Omental fat pad (tissue), 4 donors: ENCODE measurements at places on chromosomes 7 and 10. TPM values are rescaled to one million over a fixed set of nuclear protein-coding genes. Genes with fewer than 3 reads are reported as not detected.
A peak's percentile ranks its signal among the peaks of the same experiment; 100 is the strongest.

The TMEM225B gene
- total RNA-seq, result 1.8 TPM

The FERD3L gene
- not detected for total RNA-seq

The BAIAP2L1 gene
- 2.5 TPM for total RNA-seq

The MORN4 gene
- 2.0 TPM for total RNA-seq

The AMPH gene
- 2.8 TPM for total RNA-seq

The SYT15B gene
- total RNA-seq, result 9.3 TPM

The SPDYE6 gene
- total RNA-seq, result not detected

The ZFYVE27 gene
- 27.1 TPM for total RNA-seq

The SDHAF3 gene
- 10.2 TPM for total RNA-seq

The TFEC gene
- total RNA-seq, result 13.4 TPM

The RASA4B gene
- 9.1 TPM for total RNA-seq

The ADO gene
- total RNA-seq, result 16.6 TPM

The PLXNA4 gene
- total RNA-seq, result 46.7 TPM

The TAS2R41 gene
- not detected for total RNA-seq

The ENTPD1 gene
- 20.5 TPM for total RNA-seq

The LAMB1 gene
- 406 TPM for total RNA-seq

The UCMA gene
- not detected for total RNA-seq

GRCh38 chr7:20326342-20326741 lies 4.4 kb upstream of the ITGB8 start:
- no peak for DNase-seq

DNA sequence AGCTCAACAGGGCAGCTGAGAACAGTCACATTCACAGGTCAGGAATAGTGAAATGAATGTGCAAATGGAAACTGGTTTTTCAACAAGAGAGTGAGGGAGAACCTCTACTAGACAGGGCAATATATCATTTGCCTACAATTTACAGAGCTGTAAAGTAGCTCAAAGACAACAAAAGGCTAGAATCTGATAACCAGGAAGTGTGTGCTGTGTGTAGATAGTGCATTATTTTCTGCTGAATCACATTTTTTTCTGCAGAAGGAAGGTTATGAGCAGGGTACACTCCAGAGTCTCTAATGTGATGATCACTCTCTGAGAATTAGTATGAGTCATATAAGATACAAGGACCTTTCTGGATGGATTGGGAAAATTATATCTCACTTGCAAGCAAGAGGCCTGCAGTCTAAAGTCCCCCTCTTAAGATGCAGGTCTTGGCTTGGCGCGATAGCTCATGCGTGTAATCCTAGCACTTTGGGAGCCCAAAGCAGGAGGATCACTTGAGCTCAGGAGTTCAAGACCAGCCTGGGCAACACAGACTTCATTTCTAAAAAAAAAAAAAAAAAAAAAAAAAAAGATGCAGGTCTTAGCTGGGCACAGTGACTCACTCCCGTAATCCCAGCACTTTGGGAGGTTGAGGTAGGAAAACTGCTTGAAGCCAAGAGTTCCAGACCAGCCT lies 59.9 kb upstream of the COBL start:
- DNase-seq, result no peak

GRCh38 chr10:125844751-125845221 lies 21.4 kb downstream of the BCCIP start:
- DNase-seq, result no peak

DNA sequence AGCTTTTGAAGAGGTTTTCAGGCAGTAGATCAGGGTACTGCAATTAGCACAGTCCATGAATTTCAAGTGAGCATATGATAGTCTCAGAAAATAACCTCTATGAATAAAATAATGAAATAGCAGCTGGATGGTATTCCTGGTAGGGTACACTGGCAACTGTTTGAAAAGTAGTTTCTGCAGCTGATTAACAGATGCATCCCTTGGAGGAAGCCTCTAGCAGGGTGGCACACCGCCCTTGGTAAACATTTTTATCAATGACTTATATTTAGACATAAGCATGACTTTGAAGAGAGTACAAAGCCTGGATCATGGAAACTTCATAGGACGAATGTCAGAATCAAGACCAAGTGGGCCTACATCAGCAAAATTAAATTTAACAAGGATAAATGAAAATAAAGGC lies 26.8 kb downstream of the WNT16 start:
- no peak for DNase-seq

GRCh38 chr10:43595739-43596298 lies 10.4 kb upstream of the ZNF485 start:
- DNase-seq, result no peak

DNA sequence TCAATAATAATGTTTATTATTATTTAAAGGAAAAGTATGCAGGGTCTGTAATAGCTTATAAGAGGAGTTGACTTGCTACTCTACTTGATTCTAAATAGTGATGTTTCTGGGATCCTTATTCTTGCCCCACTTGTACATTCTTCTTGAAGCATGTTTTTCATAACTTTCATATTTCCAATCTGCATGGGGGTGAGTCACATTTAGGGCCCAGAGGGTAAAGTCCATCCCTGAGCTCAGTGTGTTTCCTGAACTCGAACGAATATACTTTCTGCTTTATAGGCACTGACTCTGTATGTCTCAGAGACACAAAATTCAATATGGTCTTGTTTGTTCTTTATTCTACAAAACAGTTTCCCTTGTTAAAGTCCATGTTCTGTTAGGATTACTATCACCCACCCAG lies 61.0 kb upstream of the SMIM30 start:
- DNase-seq, result no peak

DNA sequence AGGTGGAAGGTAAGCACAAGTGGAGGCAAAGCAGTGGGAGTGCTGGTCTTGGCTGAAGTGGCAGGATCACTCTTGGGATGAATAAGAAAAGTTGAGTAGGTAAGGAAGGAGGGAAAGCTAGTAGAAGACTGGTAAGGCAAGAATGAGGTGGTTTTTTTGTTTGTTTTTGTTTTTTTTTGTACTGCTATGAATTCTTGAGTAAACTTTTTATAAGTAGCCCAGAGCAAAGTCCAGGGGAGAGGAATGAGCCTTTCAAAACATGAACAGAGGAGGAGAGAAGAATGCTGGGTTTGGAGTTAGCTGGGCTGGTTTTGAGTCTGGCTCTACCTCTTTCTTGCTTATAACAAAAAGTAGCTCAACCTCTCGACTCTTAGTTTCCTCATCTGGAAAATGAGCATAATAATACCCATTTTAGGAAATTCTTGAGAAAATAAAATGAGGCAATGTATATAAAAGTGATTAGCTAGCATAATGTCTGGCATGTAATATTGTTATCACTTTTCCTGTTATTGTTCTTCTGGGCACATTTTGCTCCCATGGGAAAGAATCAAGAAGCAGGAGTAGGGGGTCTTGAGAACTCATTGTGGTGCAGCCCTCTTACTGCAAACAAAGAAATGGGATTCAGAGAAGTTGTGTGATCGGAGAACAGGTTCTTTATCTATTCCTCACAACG lies 24.1 kb upstream of the LRRC17 start:
- no peak for DNase-seq

- DNase-seq, result peak; percentile 18
These were observed 35.0 kb downstream of the ZFAND2A start for GRCh38 chr7:1124816-1125602.

DNA sequence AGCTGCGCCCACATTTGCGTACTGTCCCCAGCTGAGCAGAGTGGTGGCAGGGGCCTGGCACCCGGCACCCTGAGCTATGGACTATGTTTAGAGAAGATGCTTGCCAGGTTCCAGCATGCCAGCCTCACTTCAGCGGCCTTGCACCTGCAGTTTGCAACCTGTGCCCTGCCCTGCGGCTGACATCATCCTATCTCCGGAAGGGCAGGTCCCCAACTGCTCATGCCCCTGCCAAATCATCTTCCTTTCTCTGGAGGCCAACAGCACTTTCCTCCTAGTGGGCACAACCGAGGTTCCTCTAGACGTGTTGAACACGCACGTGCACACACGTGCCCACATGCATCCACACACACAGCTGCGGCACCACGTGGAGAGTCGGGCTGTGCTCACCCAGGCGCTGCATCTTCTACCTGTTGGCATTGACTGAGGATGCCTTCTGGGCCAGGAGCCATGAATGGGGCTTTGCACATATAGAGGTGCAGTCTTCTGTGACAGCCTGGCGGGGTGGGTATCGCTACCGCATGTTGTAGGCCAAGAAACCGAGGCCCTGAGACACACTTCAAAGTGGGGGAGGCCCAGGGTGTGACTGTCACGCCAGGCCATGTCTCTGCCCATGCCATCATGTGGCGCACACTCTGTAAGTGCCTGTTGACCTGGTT lies 24.5 kb downstream of the CNPY1 start:
- no peak for DNase-seq

GRCh38 chr10:71746344-71747037 lies 26.8 kb downstream of the VSIR start:
- DNase-seq, result no peak

GRCh38 chr7:21965291-21965690 lies 19.6 kb upstream of the CDCA7L start:
- DNase-seq, result no peak

GRCh38 chr10:55203319-55203718 lies 402.3 kb upstream of the PCDH15 start:
- DNase-seq, result no peak

GRCh38 chr10:14731875-14732512 lies 42.7 kb downstream of the FAM107B start:
- no peak for DNase-seq

- no peak for DNase-seq
These were observed 79.5 kb downstream of the TCERG1L start for GRCh38 chr10:131231965-131232541.

GRCh38 chr7:139730746-139731612 lies 46.8 kb downstream of the HIPK2 start:
- no peak for DNase-seq

GRCh38 chr10:79340646-79341244 lies 6.5 kb upstream of the PPIF start:
- no peak for DNase-seq

DNA sequence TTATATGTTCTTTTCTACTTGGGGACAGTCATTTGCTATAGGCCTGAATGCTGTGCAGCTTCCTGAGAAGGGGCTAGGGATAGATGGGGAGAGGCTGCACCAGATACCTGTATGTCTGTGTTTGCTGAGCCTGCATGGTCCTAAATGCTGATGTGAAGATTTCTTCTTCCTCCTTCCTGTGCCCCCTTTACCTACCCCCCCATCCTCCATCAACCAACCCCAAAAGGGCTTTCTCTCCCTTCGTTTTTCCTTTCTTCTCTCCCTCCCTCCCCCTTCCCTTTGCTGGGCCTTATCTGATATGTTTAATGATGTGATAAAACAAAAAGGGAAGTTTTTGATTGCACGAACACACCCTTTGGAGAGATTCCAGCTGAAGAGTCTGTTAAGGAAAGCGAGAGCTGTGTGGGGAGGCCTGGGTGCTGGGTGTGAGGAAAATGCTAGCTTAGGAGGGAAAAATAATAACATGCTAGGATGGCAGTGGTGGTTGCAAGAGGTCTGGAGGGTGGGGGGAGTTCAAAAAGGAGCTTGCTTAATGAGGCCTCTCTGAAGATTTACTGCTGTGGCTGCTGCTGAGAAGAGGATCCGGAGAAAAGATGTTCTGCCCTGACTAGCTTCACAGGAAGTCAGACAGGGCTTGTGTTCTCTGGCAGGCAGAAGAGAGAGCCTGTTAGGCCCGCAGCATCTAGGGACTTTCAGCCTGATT lies 101.8 kb downstream of the SAMD9 start:
- no peak for DNase-seq

DNA sequence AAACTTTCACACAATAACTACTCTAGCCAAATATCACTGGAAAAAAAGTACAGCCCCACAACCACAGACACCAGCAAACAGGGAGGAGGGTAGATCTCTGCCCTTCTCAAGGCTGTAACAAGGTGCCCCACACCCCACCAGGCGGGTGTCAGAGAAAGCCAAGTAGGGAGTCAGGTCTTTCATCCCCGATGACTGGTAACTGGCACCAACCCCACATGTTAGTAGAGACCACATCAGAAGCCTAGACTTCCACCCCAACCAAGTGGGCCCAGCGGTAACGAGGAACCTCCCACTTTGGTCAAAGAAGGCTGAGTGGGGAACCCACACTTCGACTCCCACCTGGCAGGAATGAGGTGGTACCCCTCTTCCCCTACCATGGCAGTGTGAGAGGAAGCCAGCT lies 16.4 kb upstream of the RUFY2 start:
- DNase-seq, result no peak

- no peak for DNase-seq
These were observed 119.9 kb upstream of the PTER start for GRCh38 chr10:16316733-16317390.

DNA sequence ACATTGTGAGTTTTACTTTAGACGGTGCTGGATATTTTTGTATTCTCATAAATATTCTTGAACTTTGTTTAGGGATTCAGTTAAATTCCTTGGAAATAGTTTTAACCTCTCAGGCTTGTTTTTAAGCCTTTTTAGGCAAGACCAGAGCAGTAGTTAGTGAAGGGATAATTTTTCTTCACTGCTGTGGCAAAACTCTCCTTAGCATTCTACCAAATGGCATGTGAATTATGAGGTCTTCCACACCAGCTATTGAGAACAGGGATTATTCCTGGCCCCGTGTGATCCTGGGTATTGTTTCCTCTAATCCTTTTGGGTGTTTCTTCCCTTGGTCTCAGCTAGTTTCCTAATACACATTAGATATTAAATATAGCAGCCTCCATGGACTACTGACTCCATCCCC lies 46.2 kb downstream of the CCDC71L start:
- no peak for DNase-seq

GRCh38 chr7:19663816-19664462 lies 44.9 kb downstream of the POLR1F start:
- no peak for DNase-seq

- DNase-seq, result no peak
These were observed 112.6 kb upstream of the PPIF start for GRCh38 chr10:79234391-79235315.

- no peak for DNase-seq
These were observed 133.3 kb downstream of the VPS41 start for GRCh38 chr7:38775506-38776175.

GRCh38 chr7:138316421-138317043 lies 143.5 kb upstream of the TRIM24 start:
- DNase-seq, result no peak

DNA sequence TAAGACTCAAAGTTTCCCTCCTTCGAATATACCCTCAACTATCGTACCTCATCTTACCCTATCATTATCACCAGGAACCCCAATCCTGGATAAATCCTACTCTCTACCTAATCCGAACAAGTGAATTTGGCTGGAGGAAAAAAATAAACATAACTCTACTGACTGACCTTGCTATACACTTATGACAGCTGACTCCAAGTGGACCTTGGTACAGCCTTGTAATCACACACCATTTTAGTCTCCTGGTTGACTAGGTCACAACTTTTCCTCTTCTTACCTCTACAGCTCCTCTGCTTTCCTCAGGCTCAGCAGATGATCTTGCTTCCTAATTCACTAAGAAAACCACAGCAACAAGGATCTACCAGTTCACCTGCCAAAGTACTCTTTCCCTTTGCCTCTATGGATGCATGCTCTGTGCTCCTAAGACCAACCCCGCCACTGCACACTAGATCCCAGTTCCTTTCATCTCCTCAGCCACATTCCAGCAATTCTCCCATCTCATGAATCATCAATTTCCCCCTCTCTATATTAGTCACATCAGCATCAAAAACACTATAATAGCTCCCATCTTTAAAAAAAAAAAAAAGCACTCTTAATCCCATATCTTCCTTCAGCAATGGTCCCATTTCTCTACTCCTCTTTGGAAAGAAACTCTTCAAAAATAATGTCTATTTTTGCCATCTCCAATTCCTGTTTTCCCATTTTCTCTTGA lies 35.5 kb downstream of the COA1 start:
- no peak for DNase-seq
